ENCODE measurements at places on chromosomes 3 and 15.

DNA sequence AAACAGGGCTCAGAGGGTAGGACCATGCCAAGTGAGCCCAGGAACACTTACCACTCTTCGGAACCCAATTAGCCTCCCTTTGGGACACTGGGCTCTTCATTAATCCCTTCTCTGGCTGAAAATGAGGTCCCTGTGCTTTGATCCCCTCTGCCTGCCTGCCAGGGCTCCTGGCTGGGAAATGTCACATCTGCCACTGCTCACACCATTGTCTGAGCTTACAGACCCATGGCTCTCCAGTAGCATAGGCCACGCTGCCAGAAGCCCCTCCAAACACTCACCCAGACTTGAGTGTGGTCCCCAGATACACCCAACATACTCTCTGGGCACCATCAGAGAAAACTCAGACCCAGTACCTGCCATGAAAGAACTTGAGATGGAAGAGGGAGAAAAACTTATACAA is 287.3 kb downstream of the XXYLT1 start:
- no peak for DNase-seq

GRCh38 chr3:186180891-186181481 is 72.1 kb upstream of the ETV5 start:
- DNase-seq: no peak

DNA sequence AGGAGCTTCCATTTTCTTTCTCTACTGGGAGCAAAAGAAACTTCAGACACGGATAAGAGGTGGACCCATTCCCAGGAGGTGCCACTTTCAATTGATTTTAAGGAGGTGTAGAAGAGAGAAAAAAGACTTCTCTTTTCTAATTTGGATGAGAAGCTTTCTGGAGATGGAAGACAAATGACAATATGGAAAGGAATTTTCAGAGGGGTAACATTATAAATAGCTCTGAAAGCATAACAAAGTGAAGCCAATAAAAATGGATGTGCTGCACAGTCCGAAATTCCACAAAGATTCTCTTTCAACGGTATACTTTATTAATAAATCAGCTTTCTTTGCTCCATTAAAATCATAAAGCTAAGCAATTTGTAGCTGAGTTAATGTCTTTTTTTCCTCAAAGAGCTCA is 607.2 kb upstream of the MDFIC2 start:
- DNase-seq: no peak

- no peak for DNase-seq
Measured at GRCh38 chr15:49848807-49849206, 228.0 kb downstream of the DTWD1 start.

GRCh38 chr3:105254154-105254553 is 112.6 kb upstream of the ALCAM start:
- no peak for DNase-seq

DNA sequence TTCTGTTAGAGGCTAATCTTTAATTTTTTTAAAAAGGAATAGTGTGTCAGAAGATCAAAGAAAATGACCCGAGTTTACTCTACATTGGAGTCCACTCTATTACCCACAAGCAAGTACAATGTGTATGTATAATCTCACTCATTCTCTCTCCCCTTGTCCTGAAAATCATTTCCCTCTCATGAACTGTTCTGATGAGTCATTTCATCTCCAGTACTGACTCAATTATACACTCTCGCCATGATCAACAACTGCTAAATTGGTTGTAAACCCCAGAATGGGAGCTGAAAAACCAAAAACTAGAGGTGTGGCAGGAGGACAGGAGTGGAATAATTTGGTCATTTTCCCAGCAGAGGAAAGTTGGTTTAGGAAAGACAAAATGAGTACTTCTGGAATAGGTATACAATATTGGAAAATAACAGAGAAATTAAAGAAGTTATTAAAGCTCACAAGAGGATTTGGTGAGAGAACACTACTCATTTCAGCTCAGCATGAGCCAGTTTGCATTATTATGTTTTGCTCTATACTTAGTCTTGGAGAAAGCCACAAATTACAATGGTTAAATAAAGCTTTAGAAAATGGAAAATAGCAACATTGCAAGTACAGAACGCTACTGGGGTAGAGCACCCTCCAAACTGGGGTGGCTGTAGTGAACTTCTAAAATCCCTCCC is 144.3 kb upstream of the PFN2 start:
- no peak for DNase-seq

Data from ACHN (cell line).